Right atrium auricular region (tissue), 2 donors: ENCODE measurements at places on chromosomes 1 and 21. TPM values are rescaled to one million over a fixed set of nuclear protein-coding genes. Genes with fewer than 3 reads are reported as not detected.

GRCh38 chr21:42685954-42686500, 32.6 kb downstream of the PDE9A start:
- no peaks in the 10 kb centered on the region for H3K36me3 ChIP-seq
- no peak for DNase-seq
- H3K27ac ChIP-seq, result no peak overlapping the region
- H3K4me1 ChIP-seq, result no peaks in the 10 kb centered on the region

RNPEP gene
- total RNA-seq, result 26.1 TPM

- no peak overlapping the region for H3K4me3 ChIP-seq
- H3K4me1 ChIP-seq, result peaks cover 10% of the 10 kb centered on the region
- H3K27me3 ChIP-seq, result no peaks in the 10 kb centered on the region
- no peak overlapping the region for H3K27ac ChIP-seq
- DNase-seq, result no peak
- H3K36me3 ChIP-seq, result no peaks in the 10 kb centered on the region
Measured at GRCh38 chr1:200640963-200641401, 20.4 kb upstream of the KIF14 start.

DNA sequence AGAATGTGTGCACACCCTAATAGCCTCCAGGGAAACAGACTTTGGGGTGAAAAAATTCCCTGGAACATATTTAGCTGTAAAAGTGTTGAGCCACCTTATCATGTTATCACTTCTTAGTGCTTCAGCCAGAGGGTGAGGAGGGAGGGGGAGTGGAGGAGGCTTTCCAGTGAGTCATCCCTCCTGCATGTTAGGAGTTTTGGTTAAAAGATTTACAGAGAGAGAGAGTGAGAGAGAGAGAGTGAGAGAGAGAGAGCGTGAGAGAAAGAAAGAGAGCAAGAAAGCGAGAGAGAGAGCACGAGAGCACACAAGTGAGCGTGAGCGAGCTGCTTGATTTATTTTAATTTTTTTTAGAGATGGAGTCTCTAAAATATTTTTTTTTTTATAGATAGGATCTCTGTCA, 13.5 kb upstream of the CACNA1E start:
- H3K4me1 ChIP-seq, result no peaks in the 10 kb centered on the region
- H3K36me3 ChIP-seq, result no peaks in the 10 kb centered on the region
- H3K4me3 ChIP-seq, result no peak overlapping the region
- no peak overlapping the region for H3K27ac ChIP-seq

SLC45A3 gene
- 2.7 TPM for total RNA-seq

DNA sequence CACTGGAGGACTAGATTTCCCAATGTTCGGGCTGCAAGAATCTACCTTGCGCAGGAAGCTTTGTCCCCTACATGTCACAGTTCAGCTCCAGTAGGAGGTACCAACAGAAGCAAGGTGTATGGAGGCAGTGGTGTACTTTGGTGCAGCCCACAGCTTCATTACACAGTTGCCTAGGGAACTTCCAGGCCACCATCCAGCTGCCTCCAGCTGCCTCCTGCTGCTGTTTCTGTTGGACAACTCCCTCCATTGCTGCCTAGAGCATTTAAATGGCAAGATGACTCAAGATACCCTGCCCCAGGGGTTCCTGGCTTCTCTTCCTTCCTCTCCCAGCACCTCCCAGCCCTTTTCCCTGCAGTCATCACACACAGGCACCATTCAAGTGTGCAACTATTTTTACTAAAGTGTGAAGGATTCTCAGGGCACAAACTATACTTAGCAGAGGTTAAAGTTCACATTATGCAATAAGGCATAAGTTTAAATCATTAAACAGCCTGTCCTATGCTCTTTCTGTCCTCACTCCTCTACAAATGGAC, 39.0 kb upstream of the ATP1A1 start:
- H3K27me3 ChIP-seq, result no peaks in the 10 kb centered on the region
- no peak overlapping the region for H3K4me3 ChIP-seq
- H3K4me1 ChIP-seq, result no peaks in the 10 kb centered on the region
- no peak overlapping the region for H3K27ac ChIP-seq
- no peak for DNase-seq
- H3K36me3 ChIP-seq, result no peaks in the 10 kb centered on the region

DNA sequence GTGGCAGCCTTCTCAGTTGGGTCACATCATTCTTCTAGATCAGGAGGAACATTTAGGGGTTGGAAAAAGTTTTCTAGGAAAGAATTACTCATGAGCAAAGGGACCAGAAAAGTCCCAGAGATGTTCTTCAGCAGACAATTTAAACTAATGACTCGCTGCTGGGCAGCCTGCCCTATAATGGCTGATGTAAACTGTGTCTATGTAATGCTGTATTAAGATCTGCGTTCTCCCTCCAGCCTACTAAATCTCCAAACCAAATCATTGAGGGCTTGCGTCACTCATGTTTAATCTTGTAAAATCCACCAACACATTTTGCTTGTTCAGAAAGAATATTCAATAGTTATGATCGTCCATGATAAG, 92.1 kb downstream of the LRRC8C start:
- H3K4me1 ChIP-seq, result peaks cover 36% of the 10 kb centered on the region
- H3K4me3 ChIP-seq, result no peak overlapping the region
- DNase-seq, result no peak

DNA sequence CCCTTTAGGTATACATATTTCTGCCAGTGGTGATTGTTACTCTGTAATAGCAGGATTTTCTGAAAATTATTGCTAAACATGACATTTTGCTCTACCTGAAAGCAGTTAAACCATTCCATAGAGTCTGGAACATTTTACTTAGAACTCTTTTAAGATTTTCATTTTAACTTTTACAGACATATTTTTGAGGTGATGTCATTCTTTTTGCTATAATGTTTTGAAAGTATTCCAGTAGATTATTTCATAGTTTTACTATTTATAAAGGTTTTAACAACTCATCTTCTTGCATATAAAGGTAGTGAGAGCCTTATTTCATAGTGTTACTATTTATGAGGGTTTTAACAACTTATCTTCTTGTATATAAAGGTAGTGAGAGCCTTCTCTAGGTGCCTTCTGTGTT, 42.9 kb downstream of the PTBP2 start:
- H3K4me3 ChIP-seq, result no peak overlapping the region
- no peaks in the 10 kb centered on the region for H3K27me3 ChIP-seq
- no peak for DNase-seq
- no peak overlapping the region for H3K27ac ChIP-seq
- no peaks in the 10 kb centered on the region for H3K36me3 ChIP-seq

GRCh38 chr1:58839846-58840835, 56.3 kb upstream of the JUN start:
- H3K4me3 ChIP-seq, result no peak overlapping the region
- no peaks in the 10 kb centered on the region for H3K36me3 ChIP-seq

THAP3 gene
- total RNA-seq, result 21.4 TPM

GRCh38 chr1:36161641-36162531, 5.9 kb downstream of the MAP7D1 start:
- H3K27ac ChIP-seq, result peak overlapping the region; percentile 100
- H3K27me3 ChIP-seq, result no peaks in the 10 kb centered on the region
- peaks cover 92% of the 10 kb centered on the region for H3K4me1 ChIP-seq
- DNase-seq, result no peak
- H3K36me3 ChIP-seq, result no peaks in the 10 kb centered on the region
- peak overlapping the region; percentile 46 for H3K4me3 ChIP-seq

DNA sequence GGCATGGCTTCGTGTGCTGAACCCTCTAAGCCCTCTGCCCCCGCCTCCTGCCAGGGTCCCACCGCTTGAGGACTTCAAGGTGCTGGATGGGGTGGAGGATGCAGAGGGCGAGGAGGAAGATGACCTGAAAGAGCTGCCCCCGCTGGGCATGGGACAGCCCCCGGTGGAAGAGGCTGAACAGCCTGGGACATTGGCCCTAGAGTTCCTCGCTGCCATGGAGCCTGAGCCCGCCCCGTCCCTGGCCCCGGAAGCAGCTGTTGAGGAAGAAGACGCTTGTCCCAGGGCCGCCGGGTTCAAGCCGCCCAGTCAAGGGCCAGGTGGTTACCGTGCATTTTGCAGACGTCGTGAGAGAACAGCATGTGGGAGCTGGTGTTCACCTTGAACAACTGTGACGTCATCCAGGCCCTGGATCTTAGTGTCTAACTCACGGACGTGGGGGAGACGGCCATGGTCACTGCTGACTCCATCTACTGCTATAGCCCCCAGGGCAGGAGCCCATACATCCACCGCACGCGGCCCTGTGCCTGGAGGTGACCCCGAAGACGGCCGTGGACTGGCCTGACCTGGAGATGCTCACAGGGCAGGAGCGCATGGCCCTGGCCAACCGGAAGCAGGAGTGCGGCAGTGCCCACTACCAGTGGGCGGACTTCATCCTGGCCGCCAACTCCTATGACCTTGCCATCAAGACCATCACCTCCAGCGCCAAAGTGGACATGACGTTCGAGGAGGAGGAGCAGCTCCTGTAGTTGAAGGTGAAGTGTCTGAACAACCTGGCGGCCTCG, 90.1 kb downstream of the PPP1R12B start:
- no peak for DNase-seq
- H3K27ac ChIP-seq, result peak overlapping the region; percentile 50
- no peak overlapping the region for H3K4me3 ChIP-seq
- H3K27me3 ChIP-seq, result no peaks in the 10 kb centered on the region
- H3K36me3 ChIP-seq, result peaks cover 54% of the 10 kb centered on the region

DNA sequence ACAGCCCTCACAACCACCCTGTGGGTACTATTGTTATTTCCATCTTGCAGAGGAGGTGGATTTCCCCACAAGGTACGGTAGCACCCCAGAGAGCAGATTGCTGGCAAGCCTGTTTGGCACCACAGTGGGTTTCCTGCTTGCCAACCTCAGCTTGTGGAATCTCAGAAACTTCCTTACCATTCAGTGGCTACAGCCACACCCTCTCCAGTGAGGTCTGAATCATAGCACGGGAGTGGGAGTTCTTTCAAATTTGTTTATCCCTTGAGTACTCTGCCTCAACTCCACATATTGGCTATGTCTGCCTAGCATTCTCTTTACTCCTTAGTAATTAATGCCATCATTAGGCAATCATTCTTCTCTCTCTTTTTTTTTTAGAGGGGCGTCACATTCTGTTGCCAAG, 162.1 kb downstream of the PTPRU start:
- no peak overlapping the region for H3K27ac ChIP-seq
- no peak overlapping the region for H3K4me3 ChIP-seq
- no peaks in the 10 kb centered on the region for H3K4me1 ChIP-seq
- no peaks in the 10 kb centered on the region for H3K36me3 ChIP-seq
- peak; percentile 21 for DNase-seq

GRCh38 chr21:41835711-41836154, 43.4 kb downstream of the PRDM15 start:
- H3K4me1 ChIP-seq, result no peaks in the 10 kb centered on the region
- H3K27ac ChIP-seq, result no peak overlapping the region
- H3K4me3 ChIP-seq, result no peak overlapping the region
- no peak for DNase-seq
- H3K27me3 ChIP-seq, result no peaks in the 10 kb centered on the region

GRCh38 chr1:226366290-226366689, 41.6 kb downstream of the PARP1 start:
- no peak overlapping the region for H3K4me3 ChIP-seq
- DNase-seq, result no peak
- peaks cover 81% of the 10 kb centered on the region for H3K36me3 ChIP-seq
- H3K27me3 ChIP-seq, result no peaks in the 10 kb centered on the region

GRCh38 chr1:53043271-53043670, 18.7 kb upstream of the PODN start:
- H3K4me3 ChIP-seq, result no peak overlapping the region
- no peak for DNase-seq
- H3K4me1 ChIP-seq, result peaks cover 20% of the 10 kb centered on the region
- H3K36me3 ChIP-seq, result peaks cover 16% of the 10 kb centered on the region
- H3K27ac ChIP-seq, result no peak overlapping the region

GRCh38 chr21:45451771-45452182, 46.8 kb downstream of the COL18A1 start:
- no peak overlapping the region for H3K27ac ChIP-seq
- DNase-seq, result no peak
- H3K36me3 ChIP-seq, result no peaks in the 10 kb centered on the region
- no peak overlapping the region for H3K4me3 ChIP-seq
- H3K4me1 ChIP-seq, result no peaks in the 10 kb centered on the region

GRCh38 chr1:226736001-226736907, 2.8 kb downstream of the ITPKB start:
- DNase-seq, result no peak
- peak overlapping the region; percentile 61 for H3K4me3 ChIP-seq
- no peaks in the 10 kb centered on the region for H3K4me1 ChIP-seq

GRCh38 chr21:14545906-14546480, at the start of gene SAMSN1:
SAMSN1 (minus strand) TSS chr21:14546315; CDS start chr21:14546261, 54 bp downstream.
- no peaks in the 10 kb centered on the region for H3K4me1 ChIP-seq
- H3K27me3 ChIP-seq, result no peaks in the 10 kb centered on the region
- peak within 1 kb of the TSS; percentile 18 for H3K27ac ChIP-seq
- H3K4me3 ChIP-seq, result no peak within 1 kb of the TSS
- DNase-seq, result no peak

GRCh38 chr1:14094611-14095400, 394.8 kb downstream of the PRDM2 start:
- DNase-seq, result no peak
- no peak overlapping the region for H3K27ac ChIP-seq
- no peaks in the 10 kb centered on the region for H3K4me1 ChIP-seq

DNA sequence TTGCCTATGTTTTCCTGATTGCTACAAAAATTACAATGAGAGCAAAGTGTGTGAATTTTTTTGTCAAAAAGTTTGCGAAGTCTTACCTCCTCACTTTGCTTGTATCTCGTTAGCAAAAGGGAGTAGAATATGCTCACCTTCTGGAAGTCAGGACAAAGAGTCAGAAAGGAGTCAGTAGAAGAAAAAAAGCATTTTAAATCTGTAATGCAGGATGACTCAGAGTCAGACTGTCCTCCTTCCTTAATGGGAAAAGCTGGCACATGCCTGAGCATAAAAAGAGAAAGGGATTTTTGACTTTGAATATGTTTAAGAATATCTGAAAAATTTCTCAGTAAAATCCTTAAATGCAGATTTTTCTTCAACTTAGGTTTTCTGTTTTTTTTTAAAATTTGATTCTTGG, 14.2 kb upstream of the VN1R5 start:
- DNase-seq, result no peak
- no peaks in the 10 kb centered on the region for H3K36me3 ChIP-seq
- H3K27ac ChIP-seq, result no peak overlapping the region
- no peaks in the 10 kb centered on the region for H3K4me1 ChIP-seq

DNA sequence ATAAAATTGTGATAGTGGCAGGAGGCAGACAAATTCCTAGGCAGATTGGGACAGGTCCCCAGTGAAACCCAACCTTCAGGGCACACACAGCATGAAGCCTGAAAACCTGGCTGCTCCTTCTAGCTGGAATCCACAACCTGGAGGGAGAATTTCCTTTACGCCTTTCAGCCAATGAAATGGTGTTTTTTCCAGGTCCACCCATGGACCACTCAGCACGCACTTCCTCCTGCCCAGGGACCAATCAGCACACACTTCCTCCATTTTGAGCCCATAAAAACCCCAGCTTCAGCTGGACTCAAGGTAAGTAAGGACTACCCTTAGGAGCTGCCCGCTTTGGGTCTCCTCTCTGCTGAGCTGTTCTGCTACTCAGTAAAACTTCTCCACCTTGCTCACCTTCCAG, 120.1 kb downstream of the AKT3 start:
- DNase-seq, result no peak
- no peaks in the 10 kb centered on the region for H3K4me1 ChIP-seq
- no peaks in the 10 kb centered on the region for H3K27me3 ChIP-seq
- no peak overlapping the region for H3K4me3 ChIP-seq
- no peak overlapping the region for H3K27ac ChIP-seq

GRCh38 chr1:65238010-65238409, 71.3 kb upstream of the DNAJC6 start:
- H3K27ac ChIP-seq, result no peak overlapping the region
- no peaks in the 10 kb centered on the region for H3K36me3 ChIP-seq
- no peak for DNase-seq

ITPKB gene
- 10.8 TPM for total RNA-seq

CD84 gene
- total RNA-seq, result 2.5 TPM
